ENCODE measurements at places on chromosomes 13 and 19.

DNA sequence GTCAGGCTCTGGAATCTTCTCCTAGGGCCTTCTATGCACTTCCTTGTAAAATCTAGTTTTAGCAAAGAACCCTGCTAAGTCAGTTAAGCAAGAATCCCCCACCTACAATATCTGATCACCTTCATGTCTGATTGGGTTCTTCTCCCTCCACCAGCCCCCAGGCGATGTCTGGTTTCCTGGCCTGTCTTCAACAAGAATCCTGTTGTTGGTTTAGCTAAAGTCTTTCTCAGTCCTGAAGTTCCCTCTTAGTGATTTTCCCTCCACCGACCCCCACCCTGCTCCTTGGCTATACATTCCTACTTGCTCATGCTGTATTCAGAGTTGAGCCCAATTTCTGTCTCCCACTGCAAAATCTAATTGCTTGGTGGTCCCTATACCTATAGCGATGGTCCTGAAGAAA, 35.2 kb upstream of the SLC46A3 start:
- no peak for DNase-seq

GRCh38 chr19:17200408-17201079, 14.6 kb upstream of the USE1 start:
- DNase-seq = no peak

DNA sequence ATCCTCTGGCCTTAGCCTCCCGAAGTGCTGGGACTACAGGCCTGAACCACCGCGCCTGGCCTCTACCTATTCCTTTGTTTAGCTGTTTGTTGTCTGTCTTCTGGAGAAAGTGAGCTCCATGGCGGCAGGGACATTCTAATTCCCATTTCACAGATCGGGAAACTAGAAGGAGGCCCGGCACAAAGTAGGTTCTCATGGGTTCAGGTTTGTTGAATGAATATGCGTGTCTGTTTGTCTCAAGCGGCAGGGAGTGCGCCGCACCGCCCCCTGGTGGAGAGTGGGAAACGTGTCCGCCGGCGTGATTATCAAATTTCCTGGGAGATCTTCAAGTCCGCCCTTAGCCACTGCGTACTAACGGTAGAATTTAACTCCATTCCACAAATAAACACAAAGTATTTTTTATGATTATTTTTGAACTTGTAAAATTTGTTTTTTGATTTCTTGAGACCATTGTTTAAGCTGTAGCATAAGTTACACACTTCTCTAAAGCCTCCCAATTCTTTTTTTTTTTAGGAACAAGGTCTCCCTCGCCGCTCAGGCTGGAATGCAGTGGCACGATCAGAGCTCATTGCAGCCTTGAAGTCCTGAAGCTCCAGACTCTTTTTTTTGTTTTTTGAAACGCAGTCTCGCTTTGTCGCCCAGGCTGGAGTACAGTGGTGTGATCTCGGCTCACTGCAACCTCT, 8.9 kb upstream of the CCDC9 start:
- DNase-seq = no peak

GRCh38 chr13:33686772-33687480, 131.0 kb upstream of the RFC3 start:
- no peak for DNase-seq

GRCh38 chr13:33411312-33411711, 125.8 kb upstream of the STARD13 start:
- no peak for DNase-seq

GRCh38 chr13:25215253-25215575, 43.1 kb upstream of the AMER2 start:
- no peak for DNase-seq

DNA sequence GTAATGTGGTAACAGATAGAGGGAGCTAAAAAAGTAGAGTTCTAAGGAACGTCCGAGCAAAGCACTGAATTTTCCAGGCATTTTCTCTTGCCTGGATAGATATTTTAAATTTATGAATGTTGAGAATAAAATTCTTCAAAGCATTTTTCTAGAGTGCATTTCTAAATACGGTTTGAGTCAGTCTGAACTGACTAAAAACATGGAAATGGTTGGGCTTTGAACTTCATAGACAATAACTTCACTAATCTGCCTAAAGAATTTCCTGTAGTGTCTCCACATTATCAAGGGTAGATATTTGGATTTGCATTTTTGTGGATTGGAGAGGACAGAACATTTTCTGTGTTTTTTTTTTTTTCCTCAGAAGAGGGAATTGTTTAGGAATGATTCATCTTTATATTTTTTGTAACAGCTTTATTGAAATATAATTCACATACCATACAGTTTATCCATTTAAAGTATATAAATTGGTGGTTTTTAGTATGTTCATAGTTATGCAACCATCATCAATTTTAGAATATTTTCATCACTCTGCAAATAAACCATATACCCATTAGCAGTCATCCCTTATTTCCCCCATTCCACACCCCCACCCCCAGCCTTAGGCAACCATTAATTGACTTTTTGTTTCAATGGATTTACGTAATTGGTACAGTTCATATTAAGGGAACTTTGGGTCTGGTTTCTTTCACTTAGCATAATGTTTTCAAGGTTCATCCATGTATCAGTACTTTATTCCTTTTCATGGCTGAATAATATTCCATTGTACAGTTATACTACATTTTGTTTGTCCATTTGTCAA, 20.7 kb downstream of the GARRE1 start:
- DNase-seq = peak; percentile 27

DNA sequence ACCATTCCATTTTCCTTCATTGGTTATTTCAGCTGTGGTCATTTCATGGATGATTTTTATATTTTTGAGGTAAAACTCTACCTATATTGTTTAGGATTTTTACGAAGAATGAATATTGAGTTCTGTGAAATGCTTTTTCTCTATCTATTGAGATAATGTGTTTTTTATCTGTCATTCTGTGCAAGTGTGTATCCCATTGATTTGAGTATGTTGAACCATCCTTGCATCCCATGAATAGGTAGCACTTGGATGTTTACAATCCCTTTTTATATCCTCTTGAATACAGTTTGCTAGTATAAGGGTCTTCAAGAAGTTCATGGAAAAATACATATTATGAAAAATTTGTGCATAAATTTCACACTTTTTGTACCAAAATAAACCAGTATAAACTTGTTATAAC, 9.8 kb upstream of the ZNF525 start:
- DNase-seq = no peak

DNA sequence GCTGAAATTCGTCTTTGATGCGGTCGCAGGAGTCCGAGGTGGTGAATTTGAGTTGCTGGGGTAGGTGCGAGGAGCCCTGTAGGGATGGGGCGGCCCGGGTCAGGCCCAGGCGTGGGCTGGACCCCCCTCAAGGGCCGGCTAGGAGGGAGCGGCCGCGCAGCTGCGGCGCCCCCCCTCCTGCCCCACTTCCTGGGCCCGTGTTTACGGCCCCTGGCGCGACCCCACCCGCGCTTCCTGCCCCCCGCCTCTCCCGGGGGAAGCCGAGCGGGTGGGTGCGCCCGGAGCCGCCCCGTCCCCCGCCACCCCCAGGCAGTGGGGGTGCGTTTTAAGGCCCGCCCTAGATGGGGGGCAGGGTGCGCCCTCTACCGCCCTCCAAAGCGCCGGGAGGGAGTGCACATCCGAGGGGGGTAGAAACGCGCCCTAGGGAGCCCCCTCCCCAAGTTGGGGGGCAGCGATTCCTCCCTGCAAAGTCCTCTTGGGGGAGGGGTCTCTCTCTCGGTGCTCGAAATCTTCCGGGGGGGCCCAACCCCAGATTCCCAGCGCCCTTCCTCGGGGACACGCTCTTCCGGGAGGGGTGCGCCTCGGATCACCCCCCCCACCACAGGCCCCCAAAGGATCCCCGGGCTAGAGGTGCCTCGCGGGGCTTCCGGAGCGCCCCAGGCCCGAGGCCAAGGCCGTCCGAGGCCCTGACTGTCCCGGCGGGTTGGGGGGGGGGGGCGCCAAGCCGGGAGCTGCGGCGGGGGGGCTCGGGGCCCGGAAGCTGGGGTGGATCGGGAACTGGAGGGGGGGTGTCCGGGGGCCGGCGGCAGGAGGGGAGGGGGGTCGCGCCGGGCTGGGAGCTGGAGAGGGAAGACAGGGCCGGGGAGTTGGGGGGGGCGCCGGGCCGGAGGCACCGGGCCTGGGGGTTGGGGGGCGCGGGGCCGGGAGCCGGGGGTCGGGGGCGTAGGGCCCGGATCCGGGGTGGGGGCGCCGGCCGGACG, 823 bp downstream of the TLE5 start:
- no peak for DNase-seq

DNA sequence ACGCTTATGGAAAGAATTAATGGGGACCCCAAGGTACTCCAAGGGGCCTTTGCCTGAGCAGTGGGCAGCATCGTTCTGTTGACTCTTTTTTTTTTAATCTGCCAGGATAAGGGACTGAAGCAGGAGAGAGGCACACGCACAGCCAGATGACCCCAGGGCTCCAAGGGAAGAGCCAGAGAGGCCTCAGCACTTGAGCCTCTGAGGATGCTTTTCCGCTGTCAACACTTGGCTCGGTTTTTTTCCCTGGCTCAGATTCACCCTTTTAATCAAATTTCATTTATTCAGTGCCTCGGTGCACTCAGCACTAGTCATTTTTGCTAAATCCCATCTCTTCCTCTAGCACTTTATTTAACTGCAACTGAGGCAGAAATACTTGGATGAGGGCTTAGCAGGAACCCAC, 226.3 kb downstream of the FGF9 start:
- DNase-seq = no peak

DNA sequence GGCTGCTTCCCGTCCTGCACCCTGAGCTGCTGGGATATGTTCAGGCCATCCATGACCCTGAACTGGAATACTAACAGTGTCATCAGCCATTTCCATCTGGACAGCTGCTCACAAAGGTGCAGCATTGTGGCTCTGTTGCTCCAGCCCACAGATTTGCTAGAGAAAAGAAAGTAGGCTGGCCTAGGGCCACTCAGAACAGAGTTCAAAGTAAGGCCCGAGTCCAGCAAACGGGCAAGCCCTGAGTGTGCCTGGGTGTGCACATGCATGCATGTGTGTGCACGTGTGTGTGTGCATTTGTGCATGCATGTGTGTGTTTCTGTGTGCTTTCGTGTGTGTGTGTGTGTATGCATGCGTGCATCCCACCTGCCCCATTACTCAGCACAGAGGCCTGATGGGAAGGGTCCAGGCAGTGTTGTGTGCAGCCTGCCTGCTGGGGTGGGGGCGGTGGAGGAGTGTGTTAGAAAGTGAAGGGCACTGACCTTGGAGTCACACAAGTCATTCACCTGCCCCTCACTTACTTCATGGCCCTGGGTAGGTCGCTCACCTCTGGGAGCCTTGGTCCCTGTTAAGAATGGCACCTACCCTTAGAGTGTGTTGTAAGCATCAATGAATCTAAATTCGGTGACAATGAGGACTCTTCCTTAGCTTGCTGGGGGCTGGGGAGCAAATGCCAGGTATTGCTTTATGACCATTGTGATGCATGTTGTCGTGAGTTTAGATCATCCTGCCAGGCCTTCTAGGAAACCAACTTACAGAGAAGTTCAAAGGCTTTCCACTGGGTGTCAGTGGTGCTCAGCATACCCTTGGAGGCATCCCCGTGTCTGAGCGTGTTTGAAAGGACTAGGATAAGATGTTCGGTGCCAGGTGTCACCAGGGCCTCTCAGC, 53.2 kb downstream of the GPR12 start:
- DNase-seq = peak; percentile 2

DNA sequence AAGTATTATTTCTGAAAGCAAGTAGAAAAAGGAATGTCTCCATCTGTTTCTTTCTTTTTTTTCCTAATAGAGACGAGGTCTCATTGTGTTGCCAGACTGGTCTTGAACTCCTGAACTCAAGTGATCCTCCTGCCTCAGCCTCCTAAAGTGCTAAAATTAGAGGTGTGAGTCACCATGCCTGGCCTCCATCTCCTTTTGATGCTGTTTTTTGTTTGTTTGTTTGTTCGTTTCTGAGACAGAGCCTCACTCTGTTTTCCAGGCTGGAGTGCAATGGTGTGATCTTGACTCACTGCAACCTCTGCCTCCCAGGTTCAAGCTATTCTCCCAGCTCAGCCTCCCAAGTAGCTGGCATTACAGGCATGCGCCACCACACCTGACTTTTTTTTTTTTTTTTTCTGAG, 14.5 kb upstream of the ABCC4 start:
- DNase-seq = no peak

DNA sequence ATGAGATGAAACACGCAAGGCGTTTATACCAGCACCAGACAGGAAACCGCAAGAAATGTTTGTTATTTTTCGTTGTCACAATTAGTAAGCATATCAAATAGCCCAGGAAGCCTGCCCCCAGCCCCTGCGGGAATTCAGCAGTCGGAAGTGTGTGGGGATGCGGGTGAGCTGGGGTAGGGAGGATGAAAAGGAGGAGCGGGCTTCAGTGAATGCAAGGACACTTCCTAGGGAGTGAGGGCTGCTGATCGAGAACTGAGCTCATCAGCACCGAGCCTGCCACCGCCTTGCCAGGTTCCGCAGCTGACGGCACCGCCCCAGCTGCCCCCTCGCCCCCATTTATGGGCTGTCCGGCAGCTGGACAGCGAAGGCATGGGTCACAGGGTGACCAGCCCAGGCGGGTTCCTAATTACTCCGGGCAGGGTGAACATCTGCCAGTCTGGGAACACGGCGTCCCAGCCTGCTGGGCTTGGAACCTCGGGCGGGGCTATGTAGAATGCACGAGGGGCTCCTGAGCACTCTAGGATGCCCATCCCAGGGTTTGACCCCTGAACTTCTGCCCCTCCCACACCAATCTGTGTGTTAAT, 1.6 kb upstream of the BEST2 start:
- DNase-seq = no peak

- no peak for DNase-seq
These were observed 61.8 kb downstream of the AKAP11 start for GRCh38 chr13:42333613-42334328.

DNA sequence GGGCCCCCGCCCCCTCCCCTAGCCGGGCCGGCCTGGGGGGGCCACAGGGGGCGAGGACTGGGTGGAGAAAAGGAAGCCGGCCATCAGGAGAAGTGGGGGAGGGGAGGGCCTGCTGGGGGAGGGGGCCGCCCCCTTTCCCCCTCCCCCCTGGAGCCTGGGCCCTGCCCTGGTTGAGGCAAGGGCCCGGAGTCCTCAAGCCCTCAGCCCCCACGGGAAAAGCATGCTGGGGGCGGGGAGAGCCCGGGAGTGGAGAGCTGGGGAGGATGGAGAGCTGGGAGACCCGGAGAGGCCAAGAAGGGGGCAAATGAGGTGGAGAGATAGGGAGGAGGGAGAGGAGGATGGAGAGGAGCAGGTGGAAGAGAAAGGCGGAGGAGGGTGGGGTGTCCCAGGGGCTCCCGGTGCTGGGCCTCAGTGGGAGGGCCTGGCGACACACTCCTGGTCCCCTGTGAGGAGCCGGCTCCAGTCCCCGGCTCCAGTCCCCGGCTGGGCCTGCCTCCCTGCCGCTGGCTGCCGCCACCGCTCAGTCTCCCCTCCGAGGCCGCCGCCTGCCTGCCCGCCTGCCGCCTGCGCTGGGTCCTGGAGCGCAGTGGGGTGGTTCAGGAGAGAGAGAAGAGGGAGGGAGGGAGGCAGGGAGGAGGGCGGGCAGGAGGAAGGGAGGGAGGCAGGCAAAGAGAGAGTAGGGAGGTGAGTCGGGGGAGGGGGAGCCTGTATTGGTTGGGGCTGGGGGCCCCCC, at the start of gene GRIK5:
TSS of gene GRIK5 (minus strand) at position 588 of the 733 bp plus-strand sequence. CDS start 4,436 bp downstream, outside the sequence.
- no peak for DNase-seq
